ENCODE measurements at places on chromosomes 7 and 10.
A peak's percentile ranks its signal among the peaks of the same experiment; 100 is the strongest.

DNA sequence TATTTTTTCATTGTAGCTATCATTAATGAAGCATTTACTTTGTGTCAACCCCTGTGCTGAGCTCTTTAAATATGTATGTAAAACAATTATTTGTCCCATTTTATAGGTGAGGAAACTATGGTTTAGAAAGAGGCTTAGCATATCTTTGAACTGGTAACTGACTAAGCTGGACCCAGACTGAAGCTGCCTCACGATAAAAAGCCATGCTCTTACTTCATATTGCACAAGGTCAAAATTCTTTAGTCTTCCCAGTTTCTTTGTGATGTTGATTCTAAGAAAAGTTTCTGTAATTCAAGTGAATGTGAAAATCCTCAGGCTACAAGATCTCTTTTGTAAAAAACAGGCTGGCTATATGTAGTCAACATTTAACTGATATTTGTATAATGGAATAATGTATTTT, 46.6 kb upstream of the SLC16A12 start:
- DNase-seq: no peak

DNA sequence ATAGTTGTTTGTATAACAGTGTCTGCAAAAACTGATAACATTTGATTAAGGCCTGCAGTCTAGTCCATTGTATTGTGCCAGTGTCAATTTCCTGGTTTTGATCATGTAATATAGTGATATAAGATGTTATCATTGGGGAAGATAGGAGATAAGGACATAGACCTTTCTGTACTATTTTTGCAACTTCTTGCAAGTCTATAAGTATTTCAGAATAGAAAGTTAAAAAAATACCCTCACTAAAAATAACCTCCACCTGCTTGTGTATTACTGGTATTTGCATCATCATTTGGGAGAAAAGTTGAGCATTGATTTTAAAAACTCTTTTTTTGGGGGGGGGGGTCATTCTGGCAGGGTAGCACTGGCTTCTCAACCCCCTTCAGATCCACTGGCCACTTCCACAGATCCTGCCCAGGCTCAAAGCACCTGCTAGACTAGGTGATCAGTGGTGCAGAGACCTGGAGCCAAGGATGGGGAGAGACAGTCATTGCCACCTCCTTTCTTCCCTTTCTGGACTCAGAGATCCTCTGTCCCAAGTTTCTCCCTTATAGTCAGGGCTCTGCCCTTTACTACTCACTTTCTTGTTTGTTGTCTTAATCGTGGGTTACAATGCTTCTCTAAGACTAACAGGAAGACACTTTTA, 103.0 kb downstream of the RBM20 start:
- DNase-seq: no peak

GRCh38 chr7:108294595-108294994, 161.6 kb downstream of the NRCAM start:
- DNase-seq: no peak

GRCh38 chr7:36306722-36307121, 82.9 kb upstream of the ANLN start:
- no peak for DNase-seq

DNA sequence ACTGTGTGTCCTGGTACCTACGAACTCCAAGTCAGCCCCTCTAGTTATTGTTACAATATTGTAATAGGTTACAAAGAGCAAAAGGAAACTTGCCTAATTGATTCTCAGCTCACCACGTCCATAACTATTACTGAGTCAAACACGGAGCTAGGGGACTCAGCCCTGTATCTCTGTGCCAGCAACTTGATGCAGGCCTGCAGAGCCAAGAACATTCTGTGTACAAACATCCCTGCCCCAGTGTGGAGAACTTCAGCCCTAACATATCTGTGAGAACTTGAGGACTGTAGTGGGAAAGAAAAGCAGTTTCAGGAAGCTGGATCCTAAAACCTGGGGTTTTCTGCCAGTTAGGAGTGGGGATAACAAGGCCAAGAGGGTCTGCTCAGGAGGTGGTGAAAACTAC, 114.9 kb upstream of the PRSS58 start:
- no peak for DNase-seq

DNA sequence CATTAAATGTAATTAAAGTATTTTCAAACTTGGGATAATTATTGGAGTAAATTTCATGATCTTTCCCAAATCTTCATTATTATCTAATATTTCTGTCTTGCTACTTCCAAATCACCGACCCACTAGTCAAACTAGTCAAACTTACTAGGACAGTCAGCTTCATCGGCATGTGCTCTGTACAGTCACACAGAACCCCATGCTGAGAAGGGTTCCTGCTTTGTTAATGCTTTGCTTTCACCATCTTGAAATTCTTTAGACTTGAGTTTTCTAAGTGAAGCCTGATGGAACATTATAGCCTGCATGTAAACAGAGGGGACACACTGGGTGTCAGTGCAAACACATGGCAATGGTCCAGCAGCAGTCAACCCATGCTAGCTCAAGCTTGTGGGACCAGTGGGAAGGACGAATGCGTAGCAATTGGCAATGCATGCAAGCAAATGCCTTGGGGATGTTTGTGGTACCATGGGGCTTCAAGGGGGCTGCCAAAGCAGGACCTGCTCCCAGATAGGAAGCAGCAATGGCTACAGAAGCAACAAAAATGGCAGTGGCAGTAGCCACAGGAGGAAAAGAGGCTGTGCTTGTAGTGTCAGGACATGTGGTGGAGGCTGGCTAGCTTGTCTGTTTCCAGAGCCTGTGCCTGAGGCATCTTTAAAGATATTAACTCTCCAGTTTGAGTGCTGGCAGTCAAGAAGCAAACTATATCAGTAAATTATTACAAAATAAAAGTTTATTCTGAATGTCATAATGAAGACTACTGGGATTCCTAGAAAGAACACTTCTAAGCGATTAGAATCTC, 441.1 kb upstream of the SEMA3D start:
- DNase-seq: no peak

DNA sequence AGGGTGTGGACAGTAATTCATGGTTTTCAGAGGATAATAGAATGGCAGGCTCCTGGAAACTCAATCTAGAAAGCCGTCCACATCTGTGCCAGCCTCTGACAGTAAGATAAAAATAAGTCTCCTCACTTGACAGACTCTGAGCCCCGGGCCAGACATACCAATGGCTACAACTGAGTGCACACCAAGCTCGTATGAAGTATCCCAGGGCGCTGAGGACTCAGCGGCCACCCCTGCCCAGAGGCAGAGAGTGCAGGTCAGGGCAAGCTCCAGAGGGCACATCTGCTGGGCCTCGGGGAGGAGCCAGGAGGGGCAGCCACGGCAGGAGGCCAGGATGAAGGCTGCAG, 262.8 kb upstream of the TCERG1L start:
- no peak for DNase-seq

GRCh38 chr7:134513169-134513752, 14.1 kb upstream of the AKR1B10 start:
- DNase-seq: no peak

GRCh38 chr7:69892790-69893189, 294.5 kb downstream of the AUTS2 start:
- DNase-seq: no peak

DNA sequence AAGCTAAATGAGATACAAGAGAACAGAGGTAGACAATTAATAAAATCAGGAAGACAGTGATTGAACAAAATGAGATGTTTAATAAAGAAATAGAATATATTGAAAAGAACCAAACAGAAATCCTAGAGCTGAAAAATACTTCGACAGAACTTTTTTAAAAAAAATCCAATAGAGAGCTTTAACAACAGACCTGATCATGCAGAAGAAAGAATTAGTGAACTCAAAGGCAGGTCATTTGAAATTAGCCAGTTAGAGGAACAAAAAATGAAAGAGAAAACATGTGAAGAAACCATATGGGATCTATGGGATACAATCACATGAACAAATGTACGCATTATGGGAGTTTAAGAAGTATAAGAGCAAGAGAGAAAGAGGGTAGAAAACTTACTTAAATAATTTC, 37.3 kb upstream of the ADRA2A start:
- DNase-seq: no peak

DNA sequence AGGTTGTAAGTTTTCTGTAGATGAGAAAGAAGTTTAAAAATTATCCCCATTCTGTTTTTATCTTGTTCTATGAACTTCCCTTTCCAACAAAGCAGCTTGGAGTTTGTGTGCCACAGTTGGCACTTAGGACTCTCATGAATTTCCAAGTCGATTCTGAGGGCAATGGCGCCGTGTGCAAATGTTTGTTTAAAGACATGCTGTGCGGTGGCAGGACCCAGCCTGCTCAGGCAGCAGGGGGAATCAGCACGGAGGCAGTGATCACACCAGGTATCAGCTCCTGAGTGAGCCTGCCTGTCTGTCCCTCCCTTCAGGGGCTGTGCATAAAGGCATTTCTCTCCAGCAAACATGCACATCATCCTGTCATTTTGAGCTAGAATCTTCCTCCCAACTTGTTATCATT, 109.8 kb upstream of the WDR11 start:
- no peak for DNase-seq

DNA sequence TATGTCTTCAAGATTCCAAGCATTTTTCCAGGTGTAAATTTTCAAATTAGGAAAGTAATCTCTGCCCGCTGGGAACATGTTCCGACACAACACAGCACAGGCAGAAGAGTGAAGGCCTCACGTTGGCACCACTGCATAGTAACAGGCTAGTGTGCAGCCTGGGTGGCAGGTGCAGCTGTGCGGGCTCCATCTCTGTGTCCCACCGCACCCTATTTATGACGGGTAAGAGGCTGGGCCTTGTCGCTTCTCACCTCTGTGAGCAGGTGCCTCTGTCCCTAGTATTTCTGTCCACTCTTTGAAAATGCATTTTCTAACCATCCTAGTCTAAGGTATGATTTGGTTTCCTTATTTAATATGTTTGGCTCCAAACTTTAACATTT, 24.1 kb downstream of the VIPR2 start:
- no peak for DNase-seq

- DNase-seq: no peak
These were observed 52.5 kb downstream of the ADRA2A start for GRCh38 chr10:111129363-111129762.

- no peak for DNase-seq
These were observed 70.2 kb downstream of the HTR7 start for GRCh38 chr10:90787393-90788198.

DNA sequence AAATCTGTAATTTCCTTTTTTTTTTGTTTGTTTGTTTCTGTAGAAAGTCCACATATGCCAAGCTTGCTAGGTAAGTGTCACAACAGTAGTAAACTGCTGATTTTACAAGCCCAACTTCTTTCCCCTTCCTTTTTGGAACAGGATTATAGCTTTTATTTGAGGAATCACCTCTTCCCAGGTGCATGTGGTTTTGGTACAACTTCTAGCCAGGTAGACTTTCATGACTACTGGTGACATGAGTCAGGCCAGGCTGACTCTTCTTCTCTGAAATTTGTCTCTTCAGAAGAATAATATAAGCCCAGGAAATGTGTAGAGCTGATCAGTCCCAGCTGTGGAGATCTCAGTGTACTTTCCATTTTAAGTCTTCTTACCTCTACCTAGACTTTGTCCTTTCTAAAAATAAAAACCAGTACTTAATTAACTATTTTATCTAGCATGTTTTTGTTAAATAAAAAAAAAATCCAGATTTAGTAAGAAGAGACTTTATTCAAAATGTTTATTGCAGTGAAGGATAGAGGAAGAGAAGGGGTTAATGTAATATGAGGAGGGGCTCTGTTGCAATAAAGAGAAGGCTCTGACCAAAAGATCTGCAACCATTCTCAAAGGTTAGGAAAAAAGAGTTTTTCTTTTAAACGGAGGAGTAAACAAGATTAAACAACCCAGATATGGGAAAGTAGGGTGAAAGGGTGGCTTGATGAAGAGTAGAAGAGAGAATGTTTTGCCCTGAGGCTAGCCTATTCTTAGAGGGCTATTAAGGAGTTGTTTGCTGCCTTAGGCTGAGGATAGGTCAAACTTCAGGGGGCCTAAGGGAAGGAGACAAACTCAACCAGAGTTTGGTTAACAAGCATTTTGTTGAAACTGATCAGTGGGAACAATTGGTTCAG, 664.2 kb downstream of the SORCS1 start:
- DNase-seq: no peak

- DNase-seq: no peak
These were observed 93.0 kb downstream of the ABLIM1 start for GRCh38 chr10:114565066-114565465.

GRCh38 chr7:134897936-134898335, 88.4 kb upstream of the AGBL3 start:
- no peak for DNase-seq

GRCh38 chr7:150937848-150938561, 40.1 kb downstream of the KCNH2 start:
- DNase-seq: no peak

DNA sequence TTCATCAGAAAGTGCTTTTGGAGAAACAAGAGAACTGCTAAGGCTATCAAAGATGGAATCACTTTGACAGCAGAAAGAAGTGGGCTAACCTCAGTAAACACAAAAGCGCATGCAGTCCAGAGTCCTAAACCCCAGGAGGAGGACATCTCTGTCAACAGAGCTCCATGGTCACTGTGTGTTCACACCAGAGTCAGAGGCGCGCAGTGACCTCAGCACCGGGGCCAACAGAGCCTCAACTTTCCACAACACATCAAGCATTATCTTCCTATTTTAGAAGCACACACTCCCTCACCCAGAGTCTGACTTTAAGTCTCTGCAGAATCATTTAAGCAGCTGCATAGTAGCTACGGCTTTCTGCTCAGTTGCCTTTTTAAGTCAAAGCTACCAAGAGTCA, 195.3 kb downstream of the DIP2C start:
- DNase-seq: no peak

DNA sequence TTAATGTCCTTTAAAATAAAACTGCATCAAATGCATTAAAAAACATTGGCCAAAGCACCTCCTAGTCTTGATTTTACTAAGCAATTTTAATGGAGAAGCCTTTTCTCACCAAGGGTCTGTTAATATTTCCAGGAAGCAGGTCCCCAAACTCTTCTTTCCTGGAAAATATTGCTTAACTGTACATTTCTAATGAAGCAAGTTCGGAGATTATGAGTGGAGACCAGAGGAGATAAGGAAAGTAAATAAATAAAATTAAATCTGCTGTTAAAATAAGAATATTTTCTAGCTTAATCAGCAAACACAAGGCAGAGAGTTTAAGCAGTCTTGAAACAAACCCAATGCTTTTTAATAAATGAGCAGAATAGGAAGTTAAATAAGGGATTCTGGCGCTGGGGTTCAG, 322.4 kb downstream of the PTEN start:
- no peak for DNase-seq

- no peak for DNase-seq
These were observed 178.0 kb downstream of the SRPK2 start for GRCh38 chr7:105210721-105211205.

DNA sequence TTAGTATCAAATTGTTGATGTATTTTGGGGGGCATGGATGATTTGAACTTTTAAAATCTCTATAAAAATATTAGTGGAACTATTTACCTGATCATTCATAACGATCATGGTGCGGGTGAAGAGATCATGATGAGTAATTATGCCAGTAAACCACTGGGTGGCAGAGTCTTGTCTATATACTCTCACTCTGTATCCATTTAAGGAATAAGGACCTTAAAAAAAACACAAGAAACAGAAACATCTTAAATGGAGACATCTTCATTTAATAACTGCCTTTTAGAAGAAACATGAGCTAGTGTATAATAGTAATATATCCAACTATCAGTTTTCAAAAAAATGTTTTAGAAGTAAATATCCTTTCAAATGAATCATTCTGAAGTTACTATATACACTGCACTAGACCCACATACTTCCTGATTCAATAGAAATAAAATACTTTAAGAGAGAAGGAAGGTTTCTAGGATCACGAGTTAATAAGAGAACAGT, 84.0 kb downstream of the NRBF2 start:
- DNase-seq: no peak

GRCh38 chr10:29598851-29599311, 35.9 kb downstream of the SVIL start:
- peak; percentile 37 for DNase-seq
